Activated gamma-delta T cell (primary cell): ENCODE measurements at places on chromosomes 7 and 10.

- DNase-seq, result no peak
These were observed 11.4 kb upstream of the REPIN1 start for GRCh38 chr7:150357270-150357669.

DNA sequence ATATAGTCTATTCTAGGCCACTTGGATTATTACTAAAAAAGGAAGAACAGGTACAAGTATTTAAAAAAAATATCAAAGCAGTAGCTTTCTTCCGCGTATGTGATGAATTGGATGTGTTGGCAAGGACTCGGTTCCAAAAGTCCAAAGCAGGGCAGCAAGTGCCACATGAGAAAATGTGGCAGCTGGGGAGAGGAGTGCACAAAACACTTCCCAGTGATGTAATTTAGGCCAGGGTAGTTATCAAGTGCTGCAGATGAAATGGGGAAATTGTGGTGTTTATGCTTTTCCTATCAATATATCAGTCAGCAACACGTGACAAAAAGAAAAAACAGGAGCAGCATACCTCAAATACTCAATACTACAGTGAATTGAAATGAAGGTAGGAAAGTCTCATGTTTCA is 7.0 kb downstream of the RHOBTB1 start:
- DNase-seq, result no peak

GRCh38 chr7:38842746-38843145 is 66.2 kb downstream of the VPS41 start:
- DNase-seq, result no peak

GRCh38 chr10:80506189-80506575 is 31.5 kb upstream of the SH2D4B start:
- DNase-seq, result no peak

DNA sequence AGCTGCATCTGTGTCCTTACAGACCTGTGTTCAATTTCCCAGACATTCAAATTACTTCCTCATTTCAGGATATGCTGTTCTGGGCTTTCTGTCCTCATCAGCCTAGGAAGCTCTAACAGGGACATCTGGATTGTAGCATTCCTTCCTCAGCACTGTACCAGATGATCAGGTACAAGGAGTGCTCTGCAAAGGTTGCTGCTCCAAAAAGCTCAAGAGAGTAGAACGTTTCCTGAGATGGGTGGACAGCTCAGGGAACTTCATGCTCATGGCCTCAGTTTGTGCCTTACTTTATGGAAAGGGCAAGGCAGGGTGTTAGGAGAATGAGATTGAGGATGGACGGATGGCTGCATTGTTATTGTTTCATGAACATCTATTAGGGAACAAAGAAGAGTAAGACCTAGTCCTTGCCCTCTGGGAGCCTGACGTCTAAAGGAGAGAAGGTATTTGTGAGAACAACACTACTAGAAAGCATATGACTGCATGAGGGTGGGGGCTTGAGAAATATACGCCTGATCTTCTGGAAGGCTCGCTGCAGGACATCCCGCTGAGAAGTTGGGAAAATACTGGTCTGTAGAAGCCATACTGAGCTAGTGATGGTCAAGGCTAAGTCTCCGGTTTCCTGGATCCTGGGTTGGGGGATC is 10.5 kb upstream of the ZNF212 start:
- no peak for DNase-seq

- no peak for DNase-seq
These were observed 144.3 kb upstream of the INHBA start for GRCh38 chr7:41847151-41847550.

- DNase-seq, result no peak
These were observed 39.4 kb upstream of the AGK start for GRCh38 chr7:141511676-141512396.

GRCh38 chr7:129225206-129225930 is 538 bp downstream of the AHCYL2 start:
- peak; percentile 61 for DNase-seq

- no peak for DNase-seq
These were observed 228.7 kb upstream of the CCDC6 start for GRCh38 chr10:60135020-60135419.

DNA sequence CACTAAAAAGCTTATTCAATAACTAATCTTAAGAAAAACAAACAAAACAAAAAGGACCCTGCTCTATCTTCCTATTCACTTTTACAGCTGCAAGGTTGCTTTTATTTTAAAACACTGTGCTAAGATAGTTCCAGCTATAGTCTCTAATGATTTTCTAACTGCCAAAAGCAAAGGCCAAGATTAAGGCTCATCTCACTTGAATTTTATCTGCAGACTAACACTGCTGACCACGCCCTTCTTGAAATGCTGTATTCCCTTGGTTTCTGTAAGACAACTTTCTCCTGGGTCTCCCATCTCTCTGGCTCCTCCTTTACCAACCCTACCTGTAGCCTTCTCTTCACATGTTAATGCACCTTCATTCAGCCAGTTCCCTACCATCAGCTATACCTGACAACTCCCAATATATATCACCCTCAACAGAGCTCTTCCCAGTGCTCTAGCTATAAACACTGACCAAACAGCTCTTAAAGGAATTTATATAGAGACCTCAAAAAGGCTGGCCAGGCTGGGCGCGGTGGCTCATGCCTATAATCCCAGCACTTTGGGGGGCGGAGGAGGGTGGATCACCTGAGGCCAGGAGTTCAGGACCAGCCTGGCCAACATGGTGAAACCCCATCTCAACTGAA is 11.7 kb downstream of the SRPK2 start:
- DNase-seq, result no peak

GRCh38 chr7:158685693-158686092 is 18.9 kb downstream of the NCAPG2 start:
- no peak for DNase-seq

- no peak for DNase-seq
These were observed 857 bp downstream of the INTS15 start for GRCh38 chr7:6590645-6591110.

DNA sequence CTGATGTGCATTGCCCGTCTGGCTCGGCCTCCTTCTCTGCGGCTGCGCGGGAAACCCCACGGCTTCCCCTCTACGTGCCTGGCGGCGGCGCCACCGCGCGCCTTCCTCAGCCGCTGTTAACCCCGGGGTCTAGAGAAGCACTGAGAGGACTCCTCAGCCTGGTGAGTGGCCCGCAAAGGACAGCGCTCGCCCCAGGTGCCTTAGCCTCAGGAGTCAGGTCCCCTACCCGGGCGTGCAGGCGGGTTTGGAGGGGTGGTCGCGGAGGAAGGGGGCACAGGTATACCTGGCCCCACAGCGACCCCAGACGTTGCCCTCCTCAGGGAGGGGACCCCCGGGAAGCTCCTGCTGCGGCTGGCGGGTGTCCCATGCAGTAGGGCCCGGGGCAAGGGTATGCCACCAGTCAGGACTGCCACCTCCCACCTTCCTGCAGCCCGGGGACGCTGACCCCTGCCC is 51.0 kb downstream of the ARL5B start:
- no peak for DNase-seq

DNA sequence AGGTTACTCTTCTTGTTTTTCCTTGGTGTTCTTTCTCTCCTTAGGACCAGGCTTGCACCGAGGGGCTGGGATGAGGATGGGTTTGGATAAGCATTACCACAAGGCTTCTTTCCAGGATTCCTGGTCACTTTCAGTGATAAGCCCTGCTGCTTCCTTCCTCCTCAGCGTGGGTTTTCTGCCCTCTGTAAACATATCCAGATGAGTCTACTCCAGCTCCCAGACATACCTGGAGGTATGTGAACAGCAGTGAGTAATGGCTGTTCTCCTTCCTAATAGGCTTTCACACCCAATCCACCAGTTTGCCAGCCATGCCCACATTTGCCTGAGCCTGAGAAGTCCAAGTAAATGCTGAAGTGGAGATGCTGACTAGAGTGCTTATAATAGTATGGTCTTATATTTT is 229.8 kb upstream of the YAE1 start:
- no peak for DNase-seq

DNA sequence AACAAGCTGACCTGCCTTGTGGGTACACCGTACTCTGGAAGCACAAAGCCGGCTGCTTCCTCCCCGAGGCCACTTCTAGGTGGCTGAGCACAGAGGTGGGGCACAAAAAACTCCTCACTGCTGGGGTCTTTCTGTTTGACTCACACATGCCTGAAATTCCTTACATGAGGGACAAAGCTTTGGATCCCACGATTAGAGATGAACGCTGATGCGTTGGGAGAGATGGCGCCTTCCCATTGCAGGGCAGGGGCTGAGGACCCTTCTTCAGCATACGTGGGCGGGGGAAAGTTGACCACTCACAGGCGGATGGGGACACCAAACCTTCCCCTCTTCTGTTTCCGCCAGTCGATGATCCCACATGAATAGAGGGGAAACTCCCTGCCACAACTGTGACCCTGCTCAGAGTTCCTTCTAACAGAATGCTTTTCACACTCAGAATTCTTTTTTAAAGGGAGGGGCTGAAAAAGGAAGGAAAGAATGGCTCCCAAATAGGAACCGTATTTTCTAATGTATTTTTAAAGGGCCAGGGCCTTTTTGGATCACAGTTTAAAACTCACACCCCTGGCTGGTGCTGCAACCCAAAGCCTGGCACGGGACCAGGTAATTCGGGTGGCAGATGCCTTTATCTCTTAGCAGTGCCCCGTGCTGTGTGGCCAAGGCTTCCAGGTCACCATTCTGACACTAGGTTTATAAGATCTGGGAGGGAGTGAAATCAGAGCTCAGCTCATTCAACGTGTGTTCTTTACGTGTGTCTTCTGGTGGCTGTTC is 134.0 kb downstream of the PRKAG2 start:
- no peak for DNase-seq

DNA sequence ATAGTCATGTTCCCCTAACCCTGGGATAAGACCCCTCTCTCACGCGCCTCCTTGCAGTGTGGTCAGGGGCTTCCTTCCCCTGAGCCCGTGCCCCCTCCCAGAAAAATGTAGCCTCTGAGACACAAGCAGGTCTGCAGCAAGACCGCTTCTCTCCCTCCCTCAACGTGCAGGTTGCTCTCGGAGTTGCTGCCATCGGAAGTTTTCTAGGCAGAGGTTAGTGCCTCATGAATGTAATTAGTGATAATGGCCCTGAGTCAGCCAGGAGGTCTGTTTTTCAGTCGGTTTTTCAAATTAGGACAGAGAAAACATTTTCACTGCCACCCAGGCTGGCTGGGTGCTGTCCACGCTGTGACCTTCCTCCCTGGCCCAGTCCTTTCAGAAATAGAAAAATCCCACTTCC is 43.2 kb upstream of the PRLHR start:
- no peak for DNase-seq

- no peak for DNase-seq
These were observed 57.8 kb downstream of the ZRANB1 start for GRCh38 chr10:124999433-125000365.

DNA sequence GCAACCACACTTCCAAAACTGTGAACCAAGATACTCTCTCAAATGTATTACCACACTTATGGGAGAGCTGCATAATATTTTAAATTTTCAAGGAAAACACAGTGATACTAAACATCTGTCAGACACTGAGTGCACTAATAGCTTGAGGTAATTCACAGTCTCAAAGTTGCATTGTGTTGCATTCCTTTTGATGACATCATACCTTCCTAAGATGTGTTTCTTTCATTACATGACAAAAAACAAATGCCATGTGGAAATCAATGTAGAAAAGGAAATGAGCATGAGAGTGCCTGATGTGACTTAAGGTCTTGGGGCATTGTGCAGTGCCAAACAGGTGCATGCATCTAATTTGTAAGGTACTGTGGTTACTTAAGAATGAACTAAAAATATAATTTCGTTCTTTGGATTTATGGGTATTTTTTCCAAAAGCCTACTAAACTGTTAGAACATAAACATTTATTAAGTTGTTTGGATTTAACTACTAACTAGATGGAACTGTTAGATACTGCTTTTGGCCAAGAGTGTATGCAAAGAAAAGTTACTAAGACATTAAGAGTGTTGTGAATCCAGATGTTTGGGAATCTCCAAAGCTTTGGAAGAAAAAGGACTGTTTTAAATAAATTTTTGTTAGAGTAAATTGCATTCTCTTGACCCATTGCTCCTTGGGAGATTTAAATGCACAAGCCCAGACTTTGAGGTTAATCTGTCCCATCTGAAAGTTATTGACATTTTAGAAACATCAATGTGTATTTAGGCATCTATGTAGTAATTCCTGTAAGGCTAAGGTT is 496.2 kb upstream of the SEMA3D start:
- DNase-seq, result no peak

GRCh38 chr7:157436763-157437480 is 100.1 kb downstream of the DNAJB6 start:
- DNase-seq, result no peak

GRCh38 chr7:81608748-81609382 is 161.0 kb downstream of the HGF start:
- DNase-seq, result no peak

GRCh38 chr10:103983367-103983911 is 16.5 kb downstream of the SLK start:
- DNase-seq, result no peak

DNA sequence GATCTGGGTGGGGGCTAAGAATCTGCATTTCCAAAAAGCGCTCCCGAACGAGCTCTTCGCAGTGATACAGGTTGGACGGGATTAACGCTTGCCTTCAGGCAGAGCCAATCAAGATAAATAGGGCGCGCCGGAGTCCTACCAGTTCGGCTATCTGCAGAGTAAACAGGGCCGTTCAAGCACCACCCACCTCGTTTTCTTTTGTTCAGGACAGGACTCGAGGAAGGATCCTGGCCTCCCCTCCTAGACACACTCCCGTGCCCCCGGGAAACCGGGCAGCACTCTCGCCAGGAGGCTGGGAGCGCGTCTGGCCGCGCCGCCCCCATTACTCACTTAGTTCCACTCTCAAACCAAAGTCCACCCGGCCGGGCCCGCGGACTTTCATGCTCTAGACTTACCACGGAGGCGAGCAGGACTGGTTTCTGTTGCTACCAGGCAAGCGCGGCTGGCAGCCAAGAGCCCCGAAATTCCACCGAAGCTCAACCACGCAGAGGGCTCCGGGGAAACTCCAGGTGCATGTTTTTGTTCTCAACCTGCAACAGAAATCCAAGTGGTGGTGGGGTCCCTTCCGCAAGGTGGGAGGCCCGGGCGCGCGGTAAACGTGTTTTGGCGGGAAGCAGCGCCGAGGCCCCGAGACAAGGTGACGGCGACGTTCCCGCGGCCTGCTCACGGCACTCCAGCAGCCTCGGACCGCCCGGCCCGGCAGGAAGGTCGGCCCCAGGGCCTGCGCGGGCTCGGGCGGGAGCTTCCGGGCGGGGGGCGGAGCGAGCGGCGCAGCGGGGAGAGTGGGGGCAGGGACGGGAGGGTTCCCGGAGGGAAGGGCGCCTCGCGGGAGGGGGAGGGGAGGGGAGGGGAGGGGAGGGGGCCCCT is 12.7 kb downstream of the HNRNPF start:
- DNase-seq, result peak; percentile 52

- DNase-seq, result no peak
These were observed 489.2 kb downstream of the MDFIC start for GRCh38 chr7:115410972-115411686.
